M059J (cell line): ENCODE measurements at places on chromosomes 12 and 14. TPM values are rescaled to one million over a fixed set of nuclear protein-coding genes. Genes with fewer than 3 reads are reported as not detected.

Gene STON2
- total RNA-seq = 0.20 and 1.3 TPM in 2 replicates

Gene C14orf180
- total RNA-seq = not detected in 2 replicates

DNA sequence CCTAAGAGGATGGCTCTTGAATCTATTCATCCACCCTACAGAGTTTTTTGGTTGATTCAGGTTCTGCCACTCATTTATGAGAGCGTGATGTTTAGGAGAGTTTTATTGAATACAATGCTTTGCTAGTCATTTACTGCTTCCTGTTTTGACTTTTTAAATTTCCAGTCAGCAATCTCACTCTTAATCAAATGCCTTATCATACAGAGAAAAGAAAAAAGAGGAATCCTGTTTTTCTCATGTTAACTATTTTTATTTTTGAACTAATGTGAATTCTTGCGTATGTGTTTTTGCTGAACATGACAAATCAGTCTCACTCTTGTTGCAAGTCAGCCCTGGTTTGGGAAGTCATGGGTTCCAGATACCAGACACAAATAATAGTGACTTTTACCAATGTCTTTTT is 22.1 kb upstream of the LGMN start:
- DNase-seq = no peak

- no peak for DNase-seq
Measured at GRCh38 chr12:41205070-41205709, 17.1 kb downstream of the PDZRN4 start.

- DNase-seq = peak; percentile 66
Measured at GRCh38 chr14:32702562-32702961, 236.1 kb upstream of the NPAS3 start.

DNA sequence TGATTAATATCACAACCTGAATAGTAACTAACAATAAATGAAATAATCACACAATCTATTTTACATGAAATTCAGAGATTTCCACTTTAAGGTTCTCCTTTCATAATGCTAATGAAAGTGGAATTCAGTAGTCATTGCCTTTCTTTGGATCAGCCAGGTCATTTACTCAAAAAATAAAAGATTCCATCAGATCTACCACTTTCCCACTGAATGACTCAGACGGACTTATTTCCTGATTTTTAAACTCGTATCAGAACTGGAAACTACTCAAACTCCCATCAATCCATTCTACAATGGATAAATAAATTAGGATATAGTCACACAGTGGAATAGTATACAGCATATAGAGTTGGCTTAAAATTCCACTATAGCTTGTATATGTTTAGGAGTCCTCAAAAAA is 237.1 kb downstream of the MED13L start:
- DNase-seq = peak; percentile 58

DNA sequence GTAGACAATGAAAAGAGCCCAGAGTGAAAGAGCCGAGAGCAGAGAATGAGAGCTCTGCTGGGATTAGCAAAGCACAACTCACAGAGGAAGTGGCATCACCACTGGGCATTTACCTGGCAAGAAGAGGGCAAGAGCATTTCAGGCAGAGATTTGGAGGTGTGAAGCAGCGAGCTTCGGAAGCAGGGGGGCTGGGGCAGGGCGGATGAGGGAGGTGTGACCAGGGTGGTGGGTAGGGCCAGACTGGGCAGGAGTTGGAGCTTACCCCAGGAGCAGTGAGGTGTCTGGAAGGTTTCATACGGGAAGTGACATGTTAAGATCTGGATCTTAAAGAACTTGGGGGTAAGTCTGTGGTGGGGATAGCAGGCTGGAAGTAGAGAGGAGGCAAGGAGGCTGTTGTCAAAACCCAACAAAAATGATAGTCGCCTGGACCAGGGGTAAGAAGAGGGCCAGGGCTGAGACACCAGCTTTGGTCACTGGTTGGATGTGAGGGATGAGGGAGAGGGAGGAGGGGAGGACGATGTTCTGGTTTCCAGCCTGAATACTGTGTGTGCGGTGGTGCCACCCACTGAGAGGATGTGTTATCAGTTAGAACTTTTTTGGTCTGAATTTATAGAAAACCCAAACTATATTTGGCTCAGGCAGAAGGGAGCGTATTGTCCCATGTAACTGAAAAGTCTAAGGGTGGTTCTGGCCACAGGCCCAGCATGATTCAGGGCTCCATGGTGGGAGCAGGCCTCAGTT is 5.2 kb downstream of the SMIM41 start:
- no peak for DNase-seq

GRCh38 chr12:51246254-51246853 is 7.7 kb downstream of the DAZAP2 start:
- peak; percentile 29 for DNase-seq

- no peak for DNase-seq
Measured at GRCh38 chr12:94754653-94755052, 104.3 kb upstream of the TMCC3 start.

- no peak for DNase-seq
Measured at GRCh38 chr12:113932381-113933196, 33.5 kb downstream of the RBM19 start.

GRCh38 chr12:76919383-76920171 is 40.8 kb upstream of the CSRP2 start:
- no peak for DNase-seq

GRCh38 chr14:105470350-105471296 is 4.0 kb upstream of the CRIP2 start:
- no peak for DNase-seq

GRCh38 chr14:23128969-23129758 is 10.1 kb upstream of the CEBPE start:
- DNase-seq = no peak

DNA sequence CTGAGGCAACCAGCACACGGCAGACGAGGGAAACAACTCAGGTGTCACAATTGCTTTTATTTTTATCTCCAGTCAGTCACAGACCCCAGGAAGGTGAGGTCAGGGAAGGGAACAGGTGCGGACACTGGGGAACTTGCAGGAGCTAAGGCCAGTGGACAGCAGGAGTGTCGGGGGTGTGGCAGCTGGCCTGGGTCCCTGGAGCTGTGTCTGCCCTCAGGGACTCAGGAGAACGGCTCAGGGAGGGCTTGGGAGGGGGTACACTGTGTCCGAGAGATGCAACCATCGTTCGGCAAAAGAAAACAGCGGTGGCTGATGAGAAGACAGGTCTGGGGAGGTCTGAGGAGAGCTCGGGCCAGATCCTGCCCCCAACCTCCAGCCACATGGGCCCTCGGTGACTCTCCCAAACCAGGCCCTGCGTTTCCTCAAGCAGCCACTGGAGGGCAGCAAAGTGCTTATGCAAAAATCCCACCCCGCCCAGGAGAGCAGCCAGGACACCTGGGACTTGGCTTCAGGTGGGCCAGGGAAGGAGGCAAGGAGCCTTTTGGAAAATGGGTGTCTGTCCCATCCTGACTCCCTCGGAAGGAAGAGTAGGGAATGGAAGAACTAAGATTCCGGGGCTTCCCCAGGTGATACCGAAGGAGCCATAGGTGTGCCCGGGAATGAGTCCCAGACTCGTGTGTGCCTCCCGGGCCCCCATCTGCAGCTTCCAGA is 24.1 kb upstream of the BCDIN3D start:
- DNase-seq = peak; percentile 62
